ENCODE measurements at places on chromosomes 6 and 20. TPM values are rescaled to one million over a fixed set of nuclear protein-coding genes. Genes with fewer than 3 reads are reported as not detected.

HCK gene
- not detected for total RNA-seq

MOXD1 gene
- total RNA-seq = not detected

SUMO4 gene
- 2.6 TPM for total RNA-seq

OR2H1 gene
- total RNA-seq = not detected

DNA sequence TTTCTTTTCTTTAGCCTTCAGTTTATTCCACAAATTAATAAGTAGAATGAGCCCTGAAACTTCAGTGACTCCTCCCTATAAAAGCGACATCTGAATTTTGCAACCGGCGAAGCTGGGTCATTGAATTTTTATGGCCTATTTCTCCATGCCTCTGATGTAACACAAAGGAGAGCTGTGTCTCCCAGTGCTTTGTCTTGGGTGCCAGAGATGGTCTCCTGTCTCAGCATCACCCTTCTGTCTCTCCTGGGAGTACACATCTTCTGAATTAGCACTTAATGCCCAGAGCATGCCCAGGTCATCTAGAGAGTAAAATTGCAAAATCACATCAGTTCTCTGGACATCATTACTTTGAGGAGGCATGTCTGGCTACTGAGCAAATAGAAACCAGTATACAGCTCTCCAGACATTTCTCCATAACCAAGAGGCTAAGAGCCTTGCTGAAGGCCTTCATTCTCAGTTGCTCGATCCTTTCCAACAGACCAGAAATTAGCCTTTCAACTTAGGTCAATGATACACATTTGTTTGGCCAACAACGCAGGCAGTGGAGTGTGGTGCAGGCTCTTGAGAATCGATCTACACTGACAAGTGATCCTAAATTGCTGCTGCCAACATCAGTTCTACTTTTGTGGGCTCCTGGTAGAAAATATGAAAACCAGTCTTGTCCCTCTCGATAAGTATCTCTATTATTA, 176.0 kb upstream of the FOXQ1 start:
- no peak for DNase-seq

DNA sequence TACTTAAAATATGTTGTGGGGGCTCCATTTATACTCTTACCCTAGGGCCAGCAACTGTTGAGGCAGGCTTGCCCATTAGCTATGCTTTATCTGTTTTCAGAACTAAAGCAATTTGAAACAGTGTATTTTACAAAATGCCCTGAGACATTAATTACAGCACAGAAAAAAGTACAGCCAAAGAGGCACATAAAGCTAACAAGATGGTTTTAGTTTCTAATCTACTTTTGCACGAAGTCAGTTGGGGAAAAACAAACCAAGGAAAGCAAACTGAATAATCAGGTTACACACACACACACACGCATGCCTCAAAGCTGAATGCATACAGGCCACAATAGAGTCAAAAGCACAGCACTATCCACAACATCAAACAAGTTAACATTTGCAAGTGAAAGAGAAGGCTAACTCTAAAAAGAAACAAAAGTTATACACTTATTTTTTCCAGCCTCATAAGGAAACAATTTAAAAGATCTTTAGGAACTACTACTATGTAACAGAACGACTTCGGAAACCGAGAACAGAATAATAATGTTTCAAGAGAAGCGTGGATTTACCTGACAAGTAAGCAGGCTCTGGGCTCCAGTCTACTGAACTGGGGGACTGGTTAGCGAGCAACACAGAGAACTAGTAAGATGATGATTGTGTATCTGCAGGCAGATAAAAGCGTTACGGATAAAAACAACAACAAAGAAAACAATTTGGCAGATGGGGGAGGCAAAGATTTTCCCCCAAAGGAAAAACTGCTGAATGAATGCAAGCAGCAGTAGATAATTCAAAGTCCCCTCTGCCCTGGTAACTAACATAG, 1.7 kb downstream of the SYCP2 start:
- DNase-seq = no peak

DNA sequence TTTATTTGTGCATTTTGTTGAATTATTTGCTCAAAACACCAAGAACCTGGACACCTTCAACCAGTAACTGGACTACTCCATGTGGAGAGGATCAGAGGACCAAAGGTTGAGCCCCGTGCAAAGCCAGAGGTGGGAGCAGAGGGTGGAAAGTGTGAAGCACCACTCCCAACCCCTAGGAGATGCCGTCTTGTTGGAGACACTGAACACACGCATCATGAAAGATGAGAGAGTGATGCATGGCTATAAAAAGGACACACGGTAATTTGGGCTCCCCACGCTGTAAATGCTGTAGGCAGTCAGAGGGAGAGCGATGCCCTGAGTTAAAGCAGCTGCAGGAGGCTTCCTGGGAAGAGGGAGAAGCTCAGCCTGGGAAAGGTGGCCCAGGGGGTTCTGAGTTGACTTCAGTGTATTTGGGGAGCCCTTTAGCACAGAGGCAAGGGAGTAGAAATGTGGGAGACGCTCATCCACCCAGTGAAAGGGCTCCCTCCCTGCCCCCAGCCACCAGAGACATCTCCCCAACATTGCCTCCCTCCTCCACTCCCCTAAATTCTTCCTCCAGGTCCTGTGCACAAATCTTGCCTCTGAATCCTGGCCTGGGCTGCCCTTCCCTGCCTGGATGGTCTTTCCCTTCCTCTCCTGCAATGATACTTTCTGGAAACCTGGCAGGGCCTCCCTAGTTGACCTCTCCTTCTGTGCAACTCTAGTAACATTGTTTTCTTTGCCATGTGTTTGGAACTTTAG, 55.8 kb upstream of the IYD start:
- DNase-seq = no peak

GRCh38 chr20:23928788-23929187, 49.2 kb upstream of the CST5 start:
- DNase-seq = peak; percentile 60

- no peak for DNase-seq
These were observed 78.0 kb downstream of the PDE10A start for GRCh38 chr6:165585060-165585459.

- no peak for DNase-seq
These were observed 280.6 kb downstream of the FARS2 start for GRCh38 chr6:5541751-5542432.

DNA sequence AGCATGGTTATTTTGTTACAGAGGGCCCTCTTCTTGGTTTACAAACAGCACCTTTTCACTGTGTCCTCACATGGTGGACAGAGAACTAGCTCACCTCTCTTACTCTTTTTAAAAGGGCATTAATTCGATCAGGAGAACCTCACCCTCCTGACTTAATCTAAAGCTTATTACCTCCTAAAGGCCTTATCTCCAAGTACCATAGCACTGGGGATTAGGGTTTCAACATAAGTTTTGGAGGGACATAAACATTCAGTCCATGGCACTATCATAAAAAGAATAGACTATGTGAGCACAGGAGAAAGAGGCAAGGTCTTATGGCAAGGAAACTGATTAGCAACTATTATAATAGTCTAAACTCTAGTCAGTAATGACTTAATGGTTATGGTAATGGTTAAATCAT, 736.2 kb upstream of the ADGRB3 start:
- no peak for DNase-seq

GRCh38 chr6:169288591-169288990, 34.9 kb upstream of the THBS2 start:
- no peak for DNase-seq

GRCh38 chr6:33297956-33298772, 578 bp downstream of the RGL2 start:
- peak; percentile 70 for DNase-seq

DNA sequence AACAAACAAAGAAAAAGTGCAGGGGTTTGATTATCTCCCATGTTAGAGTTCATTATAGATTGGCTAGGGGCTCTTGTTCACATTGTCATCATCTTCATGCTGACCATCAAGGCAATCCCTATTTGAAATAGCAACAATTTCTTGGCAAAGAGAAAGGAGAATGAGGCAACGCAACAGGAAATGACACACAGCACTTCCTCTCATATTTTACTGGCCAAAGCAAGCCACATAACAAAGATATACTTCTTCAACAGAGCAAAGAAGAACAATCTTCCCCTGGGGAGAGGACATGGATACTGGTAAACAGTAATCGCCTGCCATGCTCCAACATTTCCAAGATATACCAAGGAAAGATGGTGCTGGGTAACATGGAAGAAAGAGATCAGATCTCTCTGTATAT, 29.8 kb downstream of the EPM2A start:
- DNase-seq = no peak

GRCh38 chr6:14423955-14424354, 306.4 kb downstream of the CD83 start:
- DNase-seq = no peak

GRCh38 chr6:26400626-26401025, 1.4 kb upstream of the BTN3A1 start:
- no peak for DNase-seq
